Astrocyte (in vitro differentiated cells and primary cell): ENCODE measurements at places on chromosomes 16 and 17.

DNA sequence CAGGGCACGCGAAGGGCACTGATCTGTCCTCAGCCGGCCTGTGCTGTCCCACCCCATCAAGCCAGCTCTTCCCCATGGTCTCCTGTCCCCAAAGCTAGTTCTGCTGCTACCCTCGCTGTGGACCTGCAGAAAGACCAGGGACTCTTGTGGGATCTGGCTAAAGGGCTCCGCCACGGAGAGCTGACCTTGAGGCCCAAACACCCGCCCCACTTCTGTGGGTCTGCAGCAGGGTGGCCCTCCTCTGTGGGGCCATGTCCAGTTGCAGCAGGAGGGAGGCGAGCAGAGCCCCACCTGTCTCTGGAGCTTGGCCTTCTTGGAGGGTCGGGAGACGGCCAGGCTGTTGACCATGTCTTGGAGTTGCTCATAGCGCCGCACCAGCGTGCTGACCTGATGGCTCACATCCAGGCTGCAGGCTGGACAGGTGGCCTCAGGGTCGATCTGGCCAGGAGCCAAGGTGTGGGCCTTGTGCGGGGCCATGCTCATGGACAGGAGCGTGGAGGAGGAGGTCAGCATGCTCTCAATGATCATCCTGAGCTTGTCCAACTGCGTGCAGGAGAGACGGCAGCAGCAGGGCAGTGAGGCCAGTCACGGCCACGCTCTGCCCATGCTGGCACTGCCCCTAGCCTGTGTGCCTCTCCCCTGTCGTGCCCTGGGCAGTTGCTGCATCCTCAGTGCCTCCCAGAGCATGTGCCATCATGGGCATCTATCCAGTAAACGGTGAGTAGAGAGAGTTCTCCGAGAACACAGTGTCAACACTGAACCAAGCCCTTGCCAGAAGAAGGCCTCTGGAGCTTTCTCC, 16.6 kb downstream of the UBALD2 start:
- no peak for DNase-seq

- no peak for DNase-seq
Observed at GRCh38 chr16:79929260-79929965, 328.9 kb upstream of the MAF start.

GRCh38 chr17:45240905-45241327, 19.2 kb downstream of the FMNL1 start:
- DNase-seq = no peak

DNA sequence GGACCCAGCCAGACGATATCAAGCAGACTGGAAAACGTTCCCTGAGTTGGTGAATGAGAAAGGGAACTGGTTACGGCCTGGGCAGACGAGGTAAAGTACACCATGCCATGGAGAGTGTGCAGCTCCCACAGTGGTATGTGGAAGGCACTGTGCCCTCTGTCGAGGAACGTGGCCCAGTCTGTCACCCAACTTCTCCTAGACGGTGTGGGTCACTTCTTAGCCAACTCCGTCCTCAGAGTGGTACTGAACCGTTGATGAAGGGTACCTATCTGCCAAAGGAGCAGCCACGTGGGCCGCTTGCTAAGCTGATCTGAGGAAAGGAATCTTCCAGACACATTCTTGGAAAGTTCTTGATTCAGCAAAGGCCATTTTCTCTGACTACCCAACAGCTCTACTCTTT, 56.0 kb upstream of the AXIN2 start:
- DNase-seq = no peak

- DNase-seq = no peak
Observed at GRCh38 chr17:8836821-8837562, 30.5 kb downstream of the PIK3R6 start.

GRCh38 chr16:2371421-2371820, 30.9 kb upstream of the ABCA3 start:
- no peak for DNase-seq

DNA sequence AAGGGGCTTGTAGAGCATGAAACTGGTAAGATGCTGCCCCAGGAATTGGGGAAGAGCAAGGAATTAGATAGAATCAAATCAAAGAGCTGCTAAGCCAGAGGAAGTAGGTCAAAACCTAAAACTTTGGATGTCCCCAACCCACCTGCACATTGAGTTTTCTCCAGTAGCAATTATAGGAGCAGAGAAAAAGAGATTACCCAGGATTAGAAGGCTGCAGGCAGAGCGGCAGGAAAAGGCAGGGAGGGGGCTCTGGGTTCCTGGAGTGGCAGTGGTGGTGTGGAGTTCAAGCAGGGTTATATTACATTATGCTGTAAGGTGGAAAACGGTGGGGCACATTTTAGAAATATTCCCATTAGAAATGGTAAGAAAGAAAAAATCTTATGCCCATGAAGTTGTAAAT, 68.3 kb downstream of the KSR1 start:
- DNase-seq = no peak

DNA sequence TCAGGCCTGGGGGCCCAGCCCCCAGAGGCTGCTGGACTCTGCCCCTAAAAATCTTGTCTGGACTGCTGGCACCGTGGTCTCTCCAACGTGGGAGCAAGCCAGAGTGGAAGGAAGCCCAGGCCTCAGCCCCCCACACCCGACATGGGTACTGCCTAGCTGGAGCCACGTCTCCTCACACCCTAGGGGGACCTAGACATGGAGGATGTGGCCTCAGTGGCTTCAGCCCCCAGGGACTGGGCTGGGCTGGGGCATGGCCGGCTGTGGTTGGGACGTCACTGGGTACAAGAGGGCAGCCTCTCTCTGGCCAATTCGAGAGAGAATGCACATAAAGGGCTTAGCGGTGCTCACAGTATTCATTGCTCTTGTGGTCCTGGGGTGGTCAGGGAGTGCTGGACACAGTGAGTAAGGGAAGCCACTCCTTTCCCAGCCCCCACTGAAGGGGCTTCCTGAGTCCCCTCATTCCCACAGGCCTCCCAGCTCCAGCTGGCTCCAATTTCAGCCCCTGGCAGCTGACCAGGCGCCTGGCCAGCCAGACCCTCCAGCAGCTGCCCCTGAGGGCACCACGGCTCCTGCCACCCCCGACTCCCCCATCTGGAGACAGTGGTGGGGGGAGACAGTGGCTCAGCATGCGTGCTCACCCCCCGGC, 1.1 kb downstream of the CDH15 start:
- no peak for DNase-seq

DNA sequence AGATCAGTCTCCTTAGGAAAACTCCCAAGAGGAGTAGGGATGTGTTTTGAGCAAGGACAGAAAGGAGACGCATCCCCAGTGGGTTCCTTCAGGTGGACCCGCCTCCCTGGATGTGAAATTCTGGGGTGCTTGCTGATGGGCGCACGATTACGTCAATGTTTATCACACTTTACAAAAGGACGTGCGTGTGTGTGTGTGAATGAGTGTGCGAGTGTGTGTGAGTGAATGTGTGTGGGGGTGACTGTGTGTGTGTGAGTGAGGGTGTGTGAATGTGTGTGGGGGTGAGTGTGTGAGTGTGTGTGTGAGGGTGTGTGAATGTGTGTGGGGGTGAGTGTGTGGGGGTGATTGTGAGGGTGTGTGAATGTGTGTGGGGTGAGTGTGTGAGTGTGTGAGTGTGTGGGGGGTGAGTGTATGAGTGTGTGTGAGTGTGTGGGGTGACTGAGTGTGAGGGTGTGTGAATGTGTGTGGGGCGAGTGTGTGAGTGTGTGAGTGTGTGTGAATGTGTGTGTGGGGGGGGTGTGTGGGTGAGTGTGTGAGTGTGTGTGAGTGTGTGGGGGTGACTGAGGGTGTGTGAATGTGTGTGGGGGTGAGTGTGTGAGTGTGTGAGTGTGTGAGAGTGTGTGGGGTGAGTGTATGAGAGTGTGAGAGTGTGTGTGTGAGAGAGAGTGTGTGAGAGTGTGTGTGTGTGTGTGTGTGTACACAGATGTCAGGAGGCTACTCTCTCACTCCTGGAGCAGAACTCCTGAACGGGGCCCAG, 4.1 kb upstream of the TRARG1 start:
- no peak for DNase-seq
